Foreskin fibroblast (primary cell): ENCODE measurements at places on chromosomes 5 and 9.
A peak's percentile ranks its signal among the peaks of the same experiment; 100 is the strongest.

GRCh38 chr9:130741831-130742449, 48.4 kb downstream of the EXOSC2 start:
- peak; percentile 85 for DNase-seq

GRCh38 chr5:60960591-60960990, 15.6 kb downstream of the NDUFAF2 start:
- DNase-seq = peak; percentile 59

GRCh38 chr5:124605541-124605940, 140.9 kb downstream of the ZNF608 start:
- DNase-seq = no peak

GRCh38 chr5:121430538-121430937, 421.1 kb upstream of the FTMT start:
- DNase-seq = no peak

DNA sequence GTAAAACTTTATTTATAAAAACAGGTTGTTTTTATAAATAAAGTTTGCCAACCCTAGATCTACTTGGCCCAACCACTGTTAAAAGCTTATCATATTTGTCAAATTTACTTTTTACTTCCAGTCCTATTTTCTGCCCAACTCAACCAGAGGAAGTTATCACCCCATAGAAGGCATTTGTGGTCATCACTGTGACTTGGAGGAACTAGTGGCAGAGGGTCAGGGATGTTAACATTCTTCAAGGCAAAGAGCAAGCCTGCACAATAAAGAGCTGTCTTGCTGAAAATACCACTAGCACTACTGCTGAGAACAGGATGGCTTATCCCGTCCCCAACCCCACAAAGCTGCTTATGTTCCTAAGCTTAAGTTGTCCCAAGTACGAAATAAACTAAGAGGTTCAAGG, 22.3 kb downstream of the TTC33 start:
- DNase-seq = no peak

DNA sequence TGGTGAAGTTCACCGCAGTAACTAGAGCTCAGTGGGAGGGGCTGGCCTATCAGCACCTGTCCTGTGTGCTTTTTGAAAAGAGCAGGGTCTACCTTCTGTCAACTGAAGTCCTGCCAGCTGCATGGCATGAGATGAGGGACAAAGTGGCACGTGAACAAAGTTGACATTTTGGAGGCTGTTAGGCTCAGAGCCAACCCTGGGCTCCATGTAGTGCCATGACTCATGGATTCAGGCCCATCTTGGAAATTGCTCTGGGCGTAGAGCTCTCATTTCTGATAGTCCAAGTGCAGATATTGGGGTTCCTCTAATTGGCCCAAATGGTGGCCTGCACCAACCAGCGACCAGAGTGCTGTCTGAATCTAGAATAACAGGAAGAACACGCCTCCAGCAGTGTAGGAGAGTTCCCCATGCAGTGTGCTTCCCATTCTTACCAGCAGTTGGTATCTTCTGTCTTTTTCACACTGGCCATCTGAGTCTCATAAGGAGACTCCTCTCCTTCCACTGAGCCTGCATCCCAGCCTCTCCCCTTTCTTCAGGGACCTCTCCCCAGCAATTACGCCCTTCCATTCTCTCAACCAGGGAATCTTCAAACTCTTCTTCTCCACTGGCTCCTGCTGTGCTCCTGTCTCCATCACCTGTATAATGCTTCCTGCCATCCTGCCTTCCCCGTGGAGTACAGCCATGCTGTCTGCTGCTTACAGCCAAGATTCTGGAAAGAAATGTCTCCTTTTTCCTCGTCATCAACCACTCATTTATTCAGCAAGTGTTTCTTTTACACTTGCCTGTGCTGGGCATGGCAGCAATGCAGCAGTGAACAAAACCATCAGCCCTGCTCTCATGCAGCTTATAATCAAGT, 30.4 kb downstream of the IRF1 start:
- no peak for DNase-seq

GRCh38 chr5:95283761-95284571, 928 bp downstream of the MCTP1 start:
- no peak for DNase-seq

DNA sequence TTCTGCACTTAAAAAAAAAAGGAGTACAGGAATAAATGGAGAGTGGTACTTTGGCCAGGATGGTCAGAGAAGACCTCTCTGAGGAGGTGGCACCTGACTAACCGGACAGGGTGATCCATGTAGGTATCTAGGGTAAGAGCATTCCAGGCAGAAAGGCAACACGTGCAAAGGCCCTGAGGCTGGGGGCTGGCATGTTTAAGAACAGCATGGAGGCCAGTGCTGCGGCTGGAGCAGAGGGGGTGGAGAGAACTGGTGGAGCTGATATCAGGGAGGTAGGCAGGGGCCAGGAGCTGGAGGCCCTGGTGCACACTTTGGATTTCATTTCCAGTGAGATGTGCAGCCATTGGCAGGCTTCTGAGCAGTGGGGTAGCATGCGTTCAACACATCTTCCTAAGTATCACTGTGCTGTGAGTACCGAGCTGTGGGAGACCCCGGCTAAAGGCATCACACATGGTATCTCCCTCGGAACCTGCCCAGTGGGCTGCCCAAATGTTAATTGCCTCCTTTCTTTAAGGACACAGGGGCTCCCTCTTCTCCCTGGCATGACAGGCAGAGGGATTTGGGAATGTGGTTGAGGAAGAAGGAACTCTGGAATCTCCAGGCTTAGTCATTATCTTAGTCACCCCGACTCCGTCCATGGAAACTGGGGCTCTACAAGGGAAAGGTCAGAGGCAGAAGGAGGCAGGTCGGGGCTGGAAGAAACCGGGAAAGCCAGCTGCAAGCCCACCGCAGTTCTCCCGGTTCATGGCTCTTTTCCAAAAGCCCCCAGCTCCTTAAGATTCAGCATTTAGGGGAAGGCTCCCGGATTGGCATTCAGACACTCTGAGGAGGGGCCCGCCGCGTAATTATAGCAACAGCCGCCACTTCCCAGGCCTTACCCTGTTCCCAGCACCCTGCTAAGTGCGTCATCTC, 18.6 kb downstream of the SLC6A7 start:
- DNase-seq = peak; percentile 51

DNA sequence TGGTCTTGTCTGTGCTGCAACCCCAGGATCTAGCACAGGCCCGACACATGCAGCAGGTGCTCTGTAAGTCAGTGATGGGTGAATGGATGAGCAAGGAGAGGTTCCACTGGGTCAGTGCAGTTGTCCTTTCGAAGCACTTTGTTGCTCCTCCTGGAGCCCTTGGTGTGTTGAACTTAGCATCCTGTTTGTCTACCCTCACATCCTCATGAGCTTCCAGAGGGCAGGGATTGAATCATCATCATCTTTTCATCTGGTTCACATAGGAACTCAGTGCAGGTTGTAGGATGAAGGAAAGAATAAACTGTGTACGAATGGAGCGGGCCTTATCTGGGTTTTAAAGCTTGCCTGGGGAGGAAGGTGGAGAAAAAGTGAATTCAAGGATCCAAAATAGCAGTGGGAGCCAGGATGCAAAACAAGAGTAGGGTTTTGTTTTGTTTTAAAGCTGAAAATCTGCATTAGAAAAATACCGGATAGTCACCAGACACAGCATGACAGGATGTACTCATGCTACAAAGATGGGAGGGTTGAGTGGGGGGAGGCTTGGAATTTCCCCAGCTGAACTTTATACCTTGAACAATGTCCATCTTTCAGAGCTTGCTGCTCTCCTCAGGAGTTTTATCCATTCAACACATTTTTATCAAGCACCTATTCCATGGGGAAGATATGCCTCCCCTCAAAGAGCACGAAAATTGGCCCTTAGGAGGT, 55.8 kb downstream of the PTTG1 start:
- DNase-seq = peak; percentile 38

- DNase-seq = no peak
Observed at GRCh38 chr5:135625961-135626360, 47.2 kb upstream of the CXCL14 start.

GRCh38 chr5:151251001-151251551, 1.9 kb upstream of the GM2A start:
- DNase-seq = no peak

- no peak for DNase-seq
Observed at GRCh38 chr5:93055971-93056370, 525.0 kb downstream of the NR2F1-AS1 start.

DNA sequence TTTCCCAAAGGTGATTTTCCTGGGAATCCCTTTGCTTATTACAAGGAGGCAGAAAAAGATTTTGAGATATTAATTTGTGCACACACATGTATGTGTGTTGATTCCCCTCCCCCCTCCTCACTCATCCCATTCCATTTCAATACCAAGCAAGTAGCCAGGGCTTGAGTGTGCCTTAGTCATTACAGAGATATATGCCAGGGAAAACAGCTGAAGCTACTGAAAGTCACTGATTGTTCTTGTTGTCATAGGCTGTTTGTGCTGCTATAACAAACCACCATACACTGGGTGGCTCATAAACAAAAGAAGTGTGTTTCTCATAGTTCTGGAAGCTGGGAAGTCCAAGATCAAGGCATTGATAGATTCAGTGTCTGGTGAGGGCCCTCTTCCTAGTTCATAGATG, 158.6 kb downstream of the BAAT start:
- DNase-seq = no peak

DNA sequence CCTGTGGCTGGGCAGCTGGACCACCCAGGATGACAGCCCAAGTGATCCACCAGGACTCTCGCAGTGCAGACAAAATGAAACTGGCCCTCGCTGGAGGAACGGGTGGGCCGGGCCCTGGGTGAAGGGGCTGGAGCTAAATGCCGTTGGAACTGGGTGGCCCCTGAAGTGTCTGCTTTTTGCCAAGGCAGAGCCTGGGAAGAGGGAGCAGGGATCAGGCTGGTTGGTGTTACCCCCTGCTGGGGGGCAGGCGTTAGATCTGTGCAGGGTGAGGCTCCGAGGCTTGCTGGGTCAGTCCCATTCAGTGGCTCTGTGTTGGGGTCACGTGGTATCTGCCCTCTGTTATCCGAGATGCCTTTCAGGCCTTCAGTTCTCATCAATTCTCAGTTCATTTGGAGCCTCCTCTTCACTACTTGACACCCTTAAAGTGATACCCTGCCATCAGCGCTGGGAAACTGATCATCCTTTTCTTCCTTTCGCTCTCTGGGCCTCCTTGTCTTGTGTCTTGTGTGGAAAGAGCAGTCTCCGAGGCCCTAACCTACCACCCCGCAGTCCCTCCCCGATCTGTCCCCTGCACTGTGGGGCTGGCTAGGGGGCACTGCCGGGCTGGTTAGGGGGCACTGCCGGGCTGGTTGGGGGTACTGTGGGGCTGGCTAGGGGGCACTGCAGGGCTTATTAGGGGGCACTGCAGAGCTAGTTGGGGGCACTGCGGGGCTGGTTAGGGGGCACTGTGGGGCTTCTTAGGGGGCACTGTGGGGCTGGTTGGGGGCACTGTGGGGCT, 37.3 kb downstream of the COL5A1 start:
- DNase-seq = no peak

GRCh38 chr5:82097-82496, 9.9 kb upstream of the PLEKHG4B start:
- DNase-seq = no peak

DNA sequence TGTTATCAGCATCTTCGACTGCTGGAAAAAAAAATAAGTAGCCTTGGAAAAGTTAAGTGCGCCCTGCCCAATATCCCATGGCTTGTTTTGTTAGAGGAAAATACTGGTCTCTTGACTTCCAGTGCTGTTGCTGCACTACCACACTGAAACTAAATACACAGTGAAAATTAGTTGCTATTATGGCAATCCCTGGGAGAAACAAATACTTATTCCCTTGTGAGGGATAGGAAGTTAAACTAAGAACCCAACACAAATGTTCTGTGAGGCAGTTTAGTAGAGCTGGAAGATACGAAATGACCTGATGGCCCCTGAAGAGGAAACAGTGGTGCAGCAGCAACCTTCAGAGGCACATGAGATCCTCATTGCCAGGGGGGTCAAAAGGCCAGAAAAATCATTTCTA, 164.0 kb downstream of the ARL15 start:
- no peak for DNase-seq

DNA sequence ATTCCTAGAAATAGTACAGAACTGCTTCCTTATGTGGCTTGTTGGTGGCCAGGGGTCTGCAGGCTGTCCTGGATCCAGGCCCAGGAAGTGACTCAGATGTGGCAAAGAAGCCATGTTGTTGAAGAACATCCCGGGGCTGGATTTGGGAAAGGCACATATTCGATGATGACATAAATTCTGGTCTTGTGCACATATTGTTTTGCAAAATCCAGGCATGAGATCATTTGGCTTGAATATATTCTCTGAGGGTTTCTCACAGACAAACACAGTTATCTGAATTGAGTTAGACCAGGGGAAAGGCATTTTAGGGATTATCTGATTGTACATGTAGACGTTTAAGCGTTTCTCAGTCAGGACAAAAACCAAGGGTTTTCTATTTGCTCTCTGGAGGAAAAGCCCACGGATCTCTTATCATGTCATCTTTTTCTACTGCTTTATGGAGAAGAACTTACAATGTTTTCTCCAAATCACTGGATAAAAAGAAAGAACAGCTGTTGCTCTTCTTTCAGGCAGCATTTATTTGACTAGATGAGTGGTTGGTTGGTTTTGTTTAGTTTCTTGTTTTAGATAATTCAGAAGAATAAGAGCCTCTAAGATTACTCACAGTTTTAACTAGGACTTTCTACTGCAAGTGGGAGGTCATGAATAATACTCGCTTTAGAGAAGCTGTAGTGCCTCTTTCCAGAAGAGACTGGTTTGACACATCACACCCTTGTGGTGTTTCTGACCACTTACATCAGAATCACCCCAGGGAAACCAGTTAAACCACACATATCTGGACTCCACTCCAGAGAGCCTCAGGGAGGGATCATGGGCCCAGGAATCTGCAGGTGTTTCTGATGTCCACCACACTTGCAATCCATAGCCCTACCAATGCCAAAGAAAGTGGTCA, 29.5 kb upstream of the LHFPL2 start:
- peak; percentile 95 for DNase-seq

DNA sequence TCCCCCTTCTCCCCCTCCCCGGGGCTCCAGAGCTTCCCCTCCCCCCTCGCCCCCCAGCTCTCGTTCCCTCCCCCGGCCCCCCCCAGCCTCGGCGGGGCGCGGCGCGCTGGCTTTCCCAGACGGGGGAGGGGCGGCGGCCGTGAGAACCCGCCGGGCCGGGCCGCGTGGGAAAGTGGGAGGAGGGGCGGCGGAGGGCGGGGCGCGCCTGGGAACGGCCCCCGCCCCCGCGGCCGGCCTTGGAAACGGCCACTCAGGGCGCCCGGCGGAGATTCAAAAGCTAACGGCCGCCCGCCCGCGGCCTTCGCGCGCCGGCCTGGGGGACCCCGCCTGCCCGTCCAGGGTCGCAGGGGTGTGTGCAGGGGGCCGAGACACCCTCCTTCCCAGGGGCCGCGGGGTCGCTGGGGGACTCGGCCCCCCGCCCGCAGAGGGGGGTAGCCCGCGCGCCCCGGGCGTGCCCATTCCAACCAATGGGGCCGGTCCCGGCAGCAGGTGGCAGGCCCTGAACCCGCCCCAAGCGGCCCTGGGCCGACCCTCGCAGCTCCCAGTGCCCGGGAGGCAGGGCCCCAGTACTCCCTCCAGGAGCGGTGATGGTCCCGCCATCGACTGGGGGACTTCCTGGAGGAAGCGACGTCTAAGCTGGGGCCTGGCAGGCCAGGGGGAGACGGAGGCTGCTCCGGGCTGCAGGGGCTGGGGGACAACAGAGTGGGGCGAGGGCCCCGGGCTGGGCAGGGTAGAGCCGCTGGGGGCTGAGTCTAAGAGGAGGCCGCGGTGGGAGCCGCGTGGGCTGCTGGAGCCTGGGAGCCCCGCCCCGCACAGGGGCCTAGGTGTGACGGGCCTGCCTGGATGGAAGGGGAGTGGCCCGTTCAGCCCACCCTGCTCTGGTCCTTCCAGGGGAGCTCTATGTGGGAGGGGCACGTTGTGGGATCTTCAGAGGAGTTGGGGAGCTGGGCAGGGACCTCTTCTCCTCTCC, 14.2 kb upstream of the NRARP start:
- DNase-seq = peak; percentile 48
